ENCODE measurements at places on chromosomes 16 and 17.

DNA sequence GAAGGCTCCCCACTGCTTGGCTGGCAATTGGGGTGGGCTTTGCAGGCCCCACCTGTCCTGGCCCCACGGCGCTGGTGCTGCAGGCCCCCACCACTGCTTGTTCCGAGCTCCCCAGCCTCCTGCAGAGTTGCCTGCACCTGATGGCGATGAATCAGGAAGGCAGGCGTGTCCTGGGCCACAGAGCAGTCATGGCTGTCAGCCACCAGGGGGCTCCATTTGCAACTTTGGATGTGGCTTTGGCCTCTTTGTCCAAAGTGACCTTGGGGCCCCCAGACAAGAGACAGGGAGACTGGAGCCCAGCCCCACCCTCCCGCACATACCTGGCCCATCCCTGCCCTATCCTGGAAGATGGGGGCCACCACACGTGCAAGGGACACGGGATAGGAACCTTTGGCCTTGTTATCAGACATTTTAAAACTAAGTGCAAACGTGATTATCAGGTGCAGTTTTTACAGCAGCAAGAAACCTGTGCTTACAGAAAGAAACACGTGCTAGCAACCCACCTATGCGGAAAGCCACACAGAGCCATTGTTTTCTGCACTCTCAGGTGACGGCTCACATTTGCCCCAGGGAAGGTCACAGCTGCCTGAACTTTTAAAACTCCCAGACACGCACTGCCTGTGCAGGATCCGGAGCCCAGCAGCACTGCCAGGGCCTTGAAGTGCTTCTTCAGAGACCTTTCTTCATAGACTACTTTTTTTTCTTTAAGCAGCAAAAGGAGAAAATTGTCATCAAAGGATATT lies at the start of gene DNASE1:
TSS of gene DNASE1 (plus strand) at position 443 of the 743 bp plus-strand sequence. CDS start 683 bp downstream, outside the sequence.
- no peak for DNase-seq

DNA sequence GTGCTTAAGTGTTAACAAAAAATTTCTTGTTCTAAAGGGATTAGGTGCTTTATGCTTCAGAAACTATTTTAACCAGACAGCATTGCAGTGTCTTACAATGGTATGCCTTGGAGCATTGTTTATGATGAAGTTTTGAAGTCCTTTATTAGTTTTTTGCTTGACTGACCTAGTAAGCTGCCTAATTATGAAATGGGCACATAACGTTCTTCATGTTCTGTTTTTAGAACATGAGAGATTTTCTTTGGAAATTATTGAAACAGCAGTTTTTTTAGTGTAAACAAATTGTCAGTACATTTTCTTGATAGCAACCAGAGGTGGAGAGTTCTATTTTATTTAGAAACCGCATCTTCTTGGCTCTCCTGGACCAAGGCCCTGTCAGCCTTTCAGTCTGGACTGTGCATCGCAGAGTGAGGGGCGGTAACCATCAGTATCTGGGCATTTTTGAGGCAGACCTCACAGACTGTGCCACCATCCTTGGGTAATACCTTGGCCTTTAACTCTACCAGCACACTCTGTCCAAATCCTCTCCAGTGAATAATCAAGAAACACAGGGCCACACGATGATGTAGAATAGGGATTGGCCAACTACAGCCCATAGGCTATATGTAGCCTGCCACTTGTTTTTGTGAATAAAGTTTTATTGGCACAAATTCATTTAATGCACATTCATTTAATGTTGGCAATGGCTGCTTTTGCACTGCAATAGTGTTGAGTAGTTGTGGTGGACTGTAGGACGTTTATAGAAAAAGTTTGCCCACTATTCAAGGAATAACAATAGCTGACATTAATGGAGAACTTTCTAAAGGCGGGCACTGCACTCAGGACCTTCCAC lies 81.1 kb downstream of the VPS35L start:
- DNase-seq, result no peak

DNA sequence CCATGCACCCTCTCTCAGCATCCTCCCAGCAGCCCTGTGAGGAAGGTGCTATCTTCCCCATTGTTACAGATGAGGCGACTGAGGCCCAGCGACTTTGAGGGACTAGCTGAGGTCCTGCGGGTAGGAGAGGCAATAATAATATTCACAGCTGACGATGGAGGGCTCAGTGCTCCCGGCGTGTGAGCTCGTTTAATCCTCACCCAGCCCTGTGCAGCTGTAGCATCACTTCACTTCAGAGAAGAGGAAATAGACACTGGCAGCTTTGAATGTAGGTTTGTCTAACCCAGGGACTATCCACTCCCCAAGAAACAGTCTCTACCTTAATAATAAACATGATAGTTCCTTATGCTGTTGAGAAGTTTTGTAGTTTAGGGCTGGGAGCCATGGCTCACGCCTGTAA lies 21.6 kb downstream of the LASP1 start:
- DNase-seq, result no peak

DNA sequence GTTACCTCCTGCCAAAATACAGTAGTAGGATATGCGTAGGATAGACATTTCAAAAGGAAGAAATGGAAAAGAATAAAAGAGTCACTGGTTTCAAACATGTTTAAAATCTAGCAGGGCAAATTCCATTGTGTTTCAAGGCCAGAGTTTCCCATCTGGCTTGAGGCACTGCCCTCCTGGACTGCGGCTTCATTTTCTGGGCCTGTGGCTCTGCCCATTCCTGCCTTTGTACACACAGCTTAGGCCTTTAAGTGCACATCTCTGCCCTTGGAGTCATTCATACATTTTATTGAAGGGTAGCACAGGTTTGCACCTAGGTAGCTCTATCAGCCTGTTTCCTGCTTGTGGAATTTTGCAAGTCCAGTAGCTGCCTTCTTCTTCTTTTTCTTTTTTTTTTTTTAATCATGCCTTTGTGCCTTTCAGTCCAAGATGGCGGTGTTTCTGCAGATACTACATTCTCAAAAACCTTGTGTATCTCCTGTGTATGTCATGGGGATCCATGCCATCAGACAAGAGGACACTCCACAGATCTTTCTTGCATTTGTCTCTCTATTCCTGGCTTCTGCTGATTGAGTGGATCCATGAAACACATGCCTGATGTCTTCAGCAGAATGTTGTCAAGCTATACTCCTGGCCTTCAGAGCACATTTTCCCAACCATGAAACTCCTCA lies 282.9 kb downstream of the BCAS3 start:
- DNase-seq, result no peak

DNA sequence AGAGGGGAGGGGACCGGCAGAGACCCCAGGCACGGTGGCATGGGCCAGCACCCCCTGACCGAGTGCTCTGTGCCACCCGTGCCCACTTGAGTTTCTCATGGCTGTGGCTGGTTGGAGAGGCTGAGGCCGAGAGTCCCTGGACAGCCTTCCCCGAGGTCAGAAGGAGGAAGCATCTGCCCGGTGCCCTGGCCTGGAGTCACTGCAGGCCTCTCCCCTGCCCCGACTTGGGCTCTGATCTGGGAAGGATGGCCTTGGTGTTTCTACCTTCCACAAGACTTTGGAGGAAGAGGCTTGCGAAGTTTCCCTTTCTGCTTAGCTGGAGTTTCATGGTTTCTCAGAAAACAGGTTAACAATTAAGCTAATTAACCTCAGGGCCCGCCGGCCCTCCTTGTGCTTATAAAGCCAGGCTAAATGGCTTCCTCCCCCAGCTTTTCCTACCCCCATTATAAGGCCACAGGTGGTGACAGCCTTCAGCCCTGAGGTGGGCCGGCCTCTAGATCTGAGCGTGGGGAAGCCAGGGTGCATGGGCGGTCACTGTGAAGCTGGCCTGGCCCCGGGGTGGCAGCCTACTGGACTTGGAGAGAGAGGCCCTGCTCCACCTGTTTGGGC lies 17.3 kb downstream of the LLGL2 start:
- no peak for DNase-seq

GRCh38 chr16:1991948-1992703 lies 2.4 kb downstream of the SYNGR3 start:
- DNase-seq, result no peak

DNA sequence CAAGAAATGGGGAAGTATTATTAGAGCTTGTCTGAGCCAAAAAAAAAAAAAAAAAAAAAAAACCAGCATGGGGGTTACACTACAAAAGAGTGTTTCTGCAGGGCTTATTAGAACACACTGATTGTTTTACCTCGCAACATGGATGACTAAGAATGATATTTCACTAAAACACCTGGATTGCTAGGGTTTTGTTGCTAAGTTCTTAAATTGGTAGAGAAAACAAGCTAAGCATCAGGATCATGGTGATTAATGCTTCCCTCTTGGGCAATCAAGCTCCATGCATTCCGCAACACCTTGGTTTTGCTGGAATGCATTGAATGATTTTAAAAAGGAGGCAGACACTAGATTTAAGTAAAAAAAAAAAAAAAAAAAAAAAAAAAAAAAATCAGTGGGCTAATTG lies 931.4 kb upstream of the CDH8 start:
- no peak for DNase-seq

DNA sequence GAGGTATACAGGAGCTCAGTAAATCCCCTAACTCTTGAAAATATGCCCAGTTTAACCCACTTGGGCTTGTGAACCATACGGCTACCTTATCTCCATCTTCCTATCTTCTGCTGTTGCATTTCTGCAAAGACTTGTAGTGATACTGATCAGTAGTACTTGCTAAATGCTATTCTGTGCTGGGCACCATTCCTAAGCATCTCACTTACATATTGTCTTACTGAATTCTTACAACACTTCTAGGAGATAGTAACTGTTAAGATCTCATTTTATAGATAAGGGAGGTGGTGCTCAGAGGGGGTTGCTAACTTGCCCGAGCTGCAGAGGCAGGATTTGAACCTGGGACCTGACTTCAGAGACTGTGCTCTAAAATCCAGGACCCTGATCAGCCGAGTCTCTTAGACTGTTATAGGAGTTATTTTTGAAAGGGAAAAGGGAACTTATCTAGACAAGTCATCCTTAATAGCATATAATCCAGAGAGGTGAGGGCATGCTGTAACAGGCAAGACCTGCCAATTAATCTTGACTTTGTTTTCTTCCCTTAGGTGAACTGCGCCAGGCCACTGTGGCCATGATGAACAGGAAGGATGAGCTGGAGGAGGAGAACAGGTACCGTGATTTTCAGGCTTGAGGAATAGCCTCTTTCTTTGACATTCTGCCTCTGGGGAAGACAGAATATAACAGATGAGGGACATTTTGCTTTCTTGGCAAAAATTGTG lies 149.7 kb downstream of the SNX29 start:
- DNase-seq, result no peak

GRCh38 chr16:12541672-12542071 lies 262.0 kb downstream of the CPPED1 start:
- DNase-seq, result no peak

GRCh38 chr17:8149419-8150193 lies 2.6 kb downstream of the PER1 start:
- no peak for DNase-seq

- DNase-seq, result no peak
Observed at GRCh38 chr16:81695321-81696165, 83.5 kb upstream of the PLCG2 start.

DNA sequence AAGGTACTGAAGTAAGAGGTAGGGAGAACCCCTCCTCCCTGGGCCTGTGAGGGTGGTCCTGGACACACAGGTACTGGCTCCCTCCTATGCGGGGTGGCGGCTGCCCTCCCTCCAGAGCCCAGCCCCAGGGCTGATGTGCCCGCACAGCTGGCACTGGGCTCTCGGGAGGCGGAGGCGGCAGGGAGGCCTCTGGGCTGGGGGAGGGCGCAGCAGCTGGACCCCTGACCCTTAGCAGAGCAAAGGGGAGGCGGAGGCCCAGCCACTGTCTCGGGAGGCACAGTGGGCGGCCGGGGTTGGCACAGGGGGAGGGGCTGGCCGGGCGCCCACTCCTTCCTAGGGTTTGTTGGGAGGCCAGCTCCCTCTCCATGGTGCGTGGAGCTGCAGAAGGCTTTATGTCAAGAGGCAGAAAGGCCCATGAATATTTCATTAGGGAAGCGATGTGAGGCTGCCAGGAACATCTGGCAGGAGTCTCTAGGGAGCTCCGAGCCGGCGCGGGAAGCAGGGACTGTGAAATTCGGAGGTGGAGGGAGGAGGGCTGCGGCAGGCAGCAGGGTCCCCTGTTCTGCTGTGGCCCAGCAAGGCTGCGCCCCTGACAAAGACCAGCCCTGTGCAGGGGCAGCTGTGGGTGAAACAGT lies 44.1 kb upstream of the ACSF3 start:
- no peak for DNase-seq

DNA sequence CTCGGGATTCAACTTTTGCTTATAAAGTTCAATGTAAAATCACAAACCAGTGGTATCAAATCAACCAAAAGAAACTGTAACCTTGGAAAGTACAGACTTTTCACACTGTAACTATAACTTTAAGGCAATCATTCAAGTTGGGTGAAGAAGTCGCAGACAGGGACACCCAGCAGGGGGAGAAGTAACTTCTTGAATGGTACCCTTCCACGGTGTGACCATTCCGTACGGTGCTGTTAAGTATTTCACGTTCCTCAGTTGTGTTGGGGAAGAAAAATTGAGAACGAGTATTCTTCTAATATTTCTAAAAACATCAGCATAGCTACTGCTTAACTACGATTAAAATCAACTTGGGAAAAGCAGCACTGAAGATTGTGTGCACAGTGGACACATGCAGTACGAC lies 55.8 kb downstream of the MYH10 start:
- no peak for DNase-seq

DNA sequence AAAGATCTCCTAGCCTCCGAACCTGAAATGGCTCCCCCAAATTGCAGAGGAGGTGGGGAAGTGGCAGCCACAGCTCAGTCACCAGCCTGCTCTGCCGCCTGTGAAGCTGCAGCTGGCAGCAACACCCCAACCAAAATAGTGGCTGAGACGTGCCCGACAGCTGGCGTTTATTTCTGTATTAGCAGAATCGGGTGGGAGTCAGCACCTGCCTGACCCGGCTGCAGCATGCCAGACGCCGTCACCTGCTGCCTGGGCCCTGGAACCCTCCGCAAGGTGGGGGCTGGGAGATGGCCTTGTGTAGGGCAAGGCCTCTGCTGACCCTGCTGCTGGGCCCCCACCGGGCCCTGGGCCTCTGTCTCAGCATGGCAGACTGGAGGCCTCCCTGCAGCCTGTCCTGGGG lies 17.5 kb upstream of the PABPN1L start:
- DNase-seq, result no peak

- peak; percentile 94 for DNase-seq
Observed at GRCh38 chr16:81500833-81501521, 56.4 kb downstream of the CMIP start.

DNA sequence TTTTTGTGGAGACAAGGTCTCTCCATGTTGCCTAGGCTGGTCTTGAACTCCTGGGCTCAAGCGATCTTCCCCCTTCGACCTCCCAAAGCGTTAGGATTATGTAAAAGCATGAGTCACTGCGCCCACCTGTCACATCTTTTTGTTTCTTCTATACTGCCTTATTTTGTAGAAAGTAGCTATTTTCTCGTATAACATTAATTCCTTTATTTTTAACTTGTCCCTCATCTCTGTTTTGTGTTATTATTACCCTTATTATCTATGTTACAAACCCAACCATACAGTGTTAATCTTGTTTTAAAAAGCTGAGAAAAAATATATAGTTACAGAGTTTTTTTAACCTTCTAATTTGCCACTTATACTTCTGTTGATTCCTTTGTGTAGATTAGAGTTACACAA lies 1.4 kb upstream of the TXNDC11 start:
- DNase-seq, result no peak
